ENCODE measurements at places on chromosomes 4 and X. TPM values are rescaled to one million over a fixed set of nuclear protein-coding genes. Genes with fewer than 3 reads are reported as not detected.

DNA sequence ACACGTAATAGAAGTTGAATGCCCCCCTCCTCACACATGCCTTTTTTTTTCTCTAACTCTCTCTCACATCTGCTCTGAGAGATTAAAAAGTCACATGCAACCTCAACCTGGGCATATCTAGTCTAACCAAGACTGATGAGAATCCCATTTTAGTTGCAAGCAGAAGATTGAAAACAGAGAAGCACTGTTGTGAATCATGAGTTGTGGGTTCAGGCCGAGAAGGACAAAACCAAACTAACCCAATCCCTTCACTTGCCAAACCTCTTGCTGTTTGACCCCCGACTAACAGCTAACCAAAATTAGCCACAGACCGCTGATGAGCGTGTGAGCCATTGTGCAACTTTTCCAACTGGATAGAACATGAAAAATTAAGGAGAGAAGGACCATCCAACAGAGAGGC is 31.8 kb downstream of the CXCL1 start:
- DNase-seq = no peak

SPOCK3 gene
- total RNA-seq = 0.11 TPM

DNA sequence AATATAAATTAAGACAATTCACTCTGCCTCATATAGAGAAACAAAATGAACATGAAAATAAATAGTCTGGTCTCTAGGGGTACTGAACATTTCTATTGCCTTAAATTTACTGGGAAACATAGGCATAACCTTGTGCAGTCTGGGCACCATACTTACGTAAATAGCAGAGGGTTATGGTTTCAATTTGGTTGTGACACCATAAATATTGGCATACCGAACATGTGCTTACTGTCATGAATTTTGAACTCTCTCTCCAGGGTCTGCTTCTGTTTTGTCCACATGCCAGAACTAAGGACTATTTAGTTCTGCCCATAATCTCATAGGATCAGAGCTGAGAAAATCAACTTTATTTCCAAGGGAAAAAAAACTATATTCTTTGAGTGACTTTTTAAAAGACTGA is 17.6 kb downstream of the PDGFC start:
- DNase-seq = no peak

DNA sequence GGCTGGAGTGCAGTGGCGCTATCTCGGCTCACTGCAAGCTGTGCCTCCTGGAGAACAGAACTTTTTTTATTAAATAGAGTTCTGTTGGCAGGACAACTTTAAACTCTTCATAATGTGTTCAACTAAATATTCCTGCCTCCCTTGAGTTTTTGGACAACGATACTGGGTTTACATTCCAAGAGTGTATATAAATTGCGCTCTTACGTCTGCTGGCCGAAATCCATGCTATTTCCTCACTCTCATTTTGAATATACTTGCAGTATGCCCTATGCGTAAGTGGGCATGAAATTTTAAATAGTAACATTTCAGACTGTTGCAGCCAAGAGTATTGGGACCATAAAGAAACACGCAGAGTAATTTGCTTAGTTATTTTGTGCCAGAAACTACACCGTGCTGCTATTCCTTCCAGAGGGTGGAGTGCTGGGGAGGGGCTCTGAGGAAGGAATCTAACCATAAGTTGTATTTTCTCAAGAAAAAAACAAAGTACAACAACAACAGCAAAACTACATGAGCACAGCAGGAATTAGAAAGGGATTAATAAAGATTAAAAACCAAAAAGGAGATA is 480.0 kb downstream of the NLGN4X start:
- no peak for DNase-seq

- DNase-seq = no peak
Observed at GRCh38 chr4:16250661-16251365, 24.5 kb upstream of the TAPT1 start.

GRCh38 chr4:6452897-6453687 is 19.3 kb downstream of the PPP2R2C start:
- DNase-seq = peak; percentile 45

DNA sequence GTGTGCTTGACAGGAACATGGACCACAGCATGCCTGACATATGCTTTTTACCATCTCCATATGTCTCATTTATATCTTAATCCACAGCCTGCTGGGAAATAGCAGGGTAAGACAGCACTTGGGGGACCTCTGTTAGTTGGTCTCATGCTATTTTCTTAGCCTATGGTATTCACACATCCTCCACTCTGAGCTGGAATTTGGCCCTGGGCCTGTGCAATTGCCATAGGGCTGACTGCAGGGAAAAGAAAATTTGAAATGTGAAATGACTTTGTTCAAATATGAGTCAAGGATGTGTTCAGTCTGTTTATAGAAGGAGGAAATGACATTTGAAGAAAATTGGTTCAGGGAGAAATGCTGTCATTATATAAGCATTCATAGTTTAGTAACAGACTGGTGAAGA is 9.6 kb upstream of the MAP7D3 start:
- DNase-seq = no peak

DNA sequence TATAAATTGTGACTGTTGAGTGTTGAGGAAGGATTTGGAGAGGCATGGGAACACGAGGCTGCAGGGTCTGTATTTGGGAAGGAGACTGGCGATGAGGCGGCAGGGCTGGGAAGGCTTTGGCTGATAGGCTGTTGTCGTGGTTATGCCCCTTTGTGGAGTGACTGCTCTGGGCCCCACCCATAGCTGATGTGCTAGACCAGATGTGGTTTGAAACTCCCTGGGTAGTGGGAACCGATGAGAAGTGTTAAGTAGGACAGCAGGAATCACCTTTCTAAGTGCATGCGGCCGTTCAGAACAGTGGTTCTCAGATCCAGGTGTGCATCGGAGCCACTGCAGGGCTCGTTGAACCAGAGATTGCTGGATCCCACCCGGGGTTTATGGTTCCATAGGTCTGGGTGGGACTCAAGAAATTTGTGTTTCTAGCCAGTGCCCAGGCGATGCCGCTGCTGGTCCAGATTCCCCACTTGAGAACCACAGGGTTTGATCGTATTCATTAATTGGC is 42.3 kb downstream of the TBC1D14 start:
- no peak for DNase-seq

- DNase-seq = no peak
Observed at GRCh38 chr4:145566768-145567167, 52.4 kb upstream of the MMAA start.

- no peak for DNase-seq
Observed at GRCh38 chr4:44194365-44194764, 254.2 kb downstream of the KCTD8 start.

DNA sequence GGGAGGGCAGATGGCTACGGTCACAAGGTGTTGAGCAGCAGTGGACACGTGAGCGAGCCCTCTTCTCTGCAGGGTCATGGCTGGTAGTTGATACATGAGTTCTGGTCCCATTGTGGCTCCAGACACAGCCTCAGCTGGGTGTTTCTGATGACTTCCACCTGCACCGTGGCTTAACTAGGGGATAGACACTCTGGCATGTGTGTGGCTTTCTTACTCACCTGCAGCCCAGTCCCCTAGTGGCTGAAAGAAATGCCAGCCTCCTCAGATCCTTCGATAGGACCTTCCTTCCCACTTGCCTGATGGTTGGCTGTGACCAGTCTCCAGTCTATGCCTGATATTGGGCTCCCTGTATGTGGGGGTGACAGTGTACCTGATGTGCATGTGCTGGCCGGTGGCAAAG is 5.0 kb downstream of the GPR78 start:
- DNase-seq = peak; percentile 88

DNA sequence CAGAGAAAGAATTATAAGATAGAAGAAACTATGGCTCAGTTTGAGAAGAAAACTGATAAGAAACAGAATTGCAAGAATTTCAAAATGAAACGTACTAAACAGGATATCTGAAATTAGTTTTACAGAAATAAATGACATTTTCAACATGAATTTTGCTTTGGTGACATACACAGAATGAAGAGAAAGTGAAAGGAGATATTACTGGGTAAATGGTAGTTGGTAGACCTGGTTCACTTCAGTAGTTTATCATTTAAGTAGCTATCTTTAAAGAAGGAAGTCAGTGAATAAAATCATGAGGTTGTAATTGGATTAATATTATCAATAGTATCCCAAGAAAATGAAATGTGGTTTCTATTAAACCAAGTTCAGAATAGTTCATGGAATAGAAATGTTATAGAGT is 395.5 kb upstream of the SMIM31 start:
- no peak for DNase-seq

- no peak for DNase-seq
Observed at GRCh38 chr4:38230121-38230801, 270.1 kb downstream of the PTTG2 start.

MGAT4D gene
- total RNA-seq = not detected

ELOVL6 gene
- total RNA-seq = 22.8 TPM

GRCh38 chrX:104921584-104922205 is 298.8 kb downstream of the TEX13A start:
- no peak for DNase-seq

GUCY1A1 gene
- not detected for total RNA-seq

- DNase-seq = peak; percentile 66
Observed at GRCh38 chr4:15003891-15004738, 1.8 kb downstream of the CPEB2 start.

DNA sequence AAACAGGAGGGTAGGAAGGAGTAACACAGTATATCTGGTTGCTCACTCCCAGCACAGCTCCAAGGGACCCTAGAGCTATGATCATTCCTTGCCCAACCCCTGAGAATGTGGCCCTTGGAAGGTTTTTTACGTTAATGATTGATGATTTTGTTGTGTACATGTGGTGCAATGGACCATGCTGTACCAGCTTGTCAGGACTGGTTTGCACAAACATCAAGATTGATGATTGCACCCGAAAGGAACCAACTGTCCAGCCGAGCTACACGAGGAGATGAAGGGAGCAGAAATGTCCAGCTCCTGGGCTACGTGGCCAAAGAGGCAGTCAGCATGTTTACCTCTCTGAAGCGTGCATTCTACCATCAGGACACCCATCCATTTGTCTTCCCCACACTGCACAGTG is 83.2 kb upstream of the USP9X start:
- no peak for DNase-seq

DNA sequence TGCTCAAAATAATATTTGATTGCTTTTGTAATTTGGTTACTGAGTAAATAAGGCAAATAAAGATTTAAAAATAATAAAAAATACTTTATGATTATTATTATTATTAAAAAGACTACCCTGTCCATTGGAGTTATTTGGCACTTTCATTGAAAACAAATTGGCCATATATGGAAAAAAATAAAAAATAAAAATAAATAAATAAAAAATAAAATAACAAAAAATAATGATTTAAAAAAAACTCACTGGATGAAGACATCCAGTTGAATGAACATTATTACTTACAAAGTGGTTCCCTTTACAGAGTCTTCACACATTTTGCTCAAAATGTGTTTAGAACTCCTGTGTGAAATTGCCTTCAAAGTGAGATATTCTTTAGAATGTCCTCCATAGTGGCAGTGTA is 141.3 kb upstream of the ANXA3 start:
- no peak for DNase-seq

DNA sequence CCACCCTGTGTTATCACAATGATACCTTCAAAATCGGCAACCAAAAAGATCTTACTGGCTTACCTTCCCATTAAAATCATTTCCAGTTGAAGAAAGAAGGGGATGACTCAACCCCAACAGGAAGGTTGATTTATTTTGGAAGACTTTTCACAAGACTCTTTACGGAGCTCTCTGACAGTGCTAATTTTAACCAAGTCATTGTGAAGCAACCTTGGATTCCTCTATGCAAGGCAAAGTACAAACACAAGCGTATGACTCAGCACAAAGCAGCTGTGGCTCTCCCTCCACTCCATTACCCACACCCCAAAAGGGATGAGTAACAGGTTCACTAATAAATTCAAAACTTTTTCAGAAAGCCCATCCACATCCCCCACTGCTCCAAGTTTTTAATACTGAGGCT is 213.8 kb upstream of the FGF13 start:
- DNase-seq = no peak

DNA sequence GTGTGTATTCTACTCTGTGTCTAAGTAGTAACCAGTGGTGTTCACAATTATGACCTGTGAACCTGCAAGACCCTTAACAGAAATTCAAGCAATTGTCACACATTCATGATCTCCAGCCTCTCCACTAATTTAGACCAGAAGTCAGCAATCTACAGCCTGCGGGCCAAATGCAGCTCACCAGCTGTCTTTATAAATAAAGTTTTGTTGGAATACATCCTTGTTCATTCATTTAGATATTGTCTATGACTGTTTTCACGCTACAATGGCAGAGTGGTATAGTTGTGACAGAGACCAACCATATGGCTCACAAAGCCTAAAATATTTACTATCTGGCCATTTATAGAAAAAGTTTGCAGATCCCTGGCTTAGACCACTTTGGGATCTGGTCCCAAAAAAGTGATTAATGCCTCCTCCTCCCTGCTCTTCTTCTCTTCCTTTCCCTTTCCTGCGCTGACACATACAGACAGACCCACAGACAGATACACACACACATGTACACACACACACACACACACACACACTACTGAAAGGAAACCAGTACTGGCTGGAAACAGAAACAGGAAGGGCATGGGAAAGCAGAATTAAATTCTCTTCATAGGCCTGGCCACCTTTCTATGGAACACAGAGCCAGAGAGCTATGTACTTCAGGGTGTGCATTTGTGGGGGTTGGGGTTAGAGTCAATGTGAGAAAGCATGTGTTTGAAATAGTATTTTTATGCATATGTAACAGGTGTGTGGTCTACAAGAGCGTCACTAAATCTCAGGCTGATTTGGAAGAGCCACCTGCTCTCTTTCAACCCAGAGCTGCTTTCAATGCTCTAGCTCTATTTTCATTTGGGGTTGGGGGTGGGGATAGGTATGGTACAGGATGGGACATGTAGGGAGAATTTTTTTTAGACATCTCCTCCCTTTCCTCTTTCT is 49.7 kb upstream of the TMEM164 start:
- DNase-seq = no peak

SSX3 gene
- total RNA-seq = not detected

PLP1 gene
- 60.7 TPM for total RNA-seq

XAGE2 gene
- total RNA-seq = not detected

DNA sequence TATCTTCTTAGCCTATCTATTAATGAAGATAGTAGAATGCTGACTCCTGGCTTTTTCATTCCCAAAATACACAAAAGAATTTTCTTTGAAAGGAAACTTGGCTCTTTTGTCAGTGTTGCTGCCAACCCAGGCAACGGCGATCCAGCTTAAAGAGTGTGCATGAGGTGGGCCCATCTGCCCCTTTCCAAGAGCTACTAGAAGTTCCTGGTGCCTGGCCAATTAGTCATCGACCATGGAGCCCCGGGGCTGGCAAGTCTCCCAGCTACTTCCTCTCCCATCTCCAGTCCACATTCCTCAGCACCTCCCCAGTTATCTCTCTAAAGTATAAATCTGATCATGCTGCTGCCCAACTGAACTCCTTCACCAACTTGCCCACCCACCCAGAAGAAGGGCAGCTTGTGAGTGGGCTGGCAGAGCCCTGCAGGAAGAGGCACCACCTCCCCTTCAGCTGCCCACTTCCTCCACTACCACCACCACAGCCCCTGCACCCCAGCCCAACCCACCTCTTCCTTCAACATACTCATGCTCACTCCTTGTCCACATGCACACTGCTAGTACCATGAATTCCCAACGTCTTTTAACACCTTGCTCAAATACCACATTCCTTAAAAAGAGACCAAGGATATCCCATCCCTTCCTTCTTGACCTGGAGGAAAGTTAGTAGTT is 158.2 kb upstream of the MAP3K15 start:
- no peak for DNase-seq

All from H7 (cell line).